Activated naive CD4-positive, alpha-beta T cell (primary cell): ENCODE measurements at places on chromosomes 11 and 22.

DNA sequence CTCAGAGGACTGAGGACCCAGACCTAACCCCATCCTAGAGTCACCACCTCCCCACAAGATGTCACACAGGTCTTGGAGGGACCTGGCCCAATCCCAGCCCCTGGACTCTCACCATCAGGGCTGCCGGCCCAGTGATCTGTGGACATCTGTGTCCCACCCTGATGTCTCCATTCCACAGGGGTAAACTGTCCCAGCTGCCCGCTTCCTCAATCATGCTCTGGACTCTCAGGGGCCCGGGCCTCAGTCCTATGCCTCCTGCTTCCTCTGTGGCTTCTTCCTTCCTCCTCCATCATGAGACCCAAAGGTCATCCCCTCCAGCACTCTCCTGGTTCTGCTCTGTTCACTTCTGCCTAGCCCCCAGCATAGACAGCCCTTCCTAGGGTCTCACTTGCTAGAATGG, 32.2 kb downstream of the ARAP1 start:
- DNase-seq, result no peak

GRCh38 chr22:42769574-42770447, 49.1 kb upstream of the A4GALT start:
- no peak for DNase-seq

- DNase-seq, result no peak
Observed at GRCh38 chr11:65502274-65502554, 3.4 kb downstream of the MALAT1 start.

GRCh38 chr11:36390963-36391471, 94.9 kb downstream of the PRR5L start:
- no peak for DNase-seq

DNA sequence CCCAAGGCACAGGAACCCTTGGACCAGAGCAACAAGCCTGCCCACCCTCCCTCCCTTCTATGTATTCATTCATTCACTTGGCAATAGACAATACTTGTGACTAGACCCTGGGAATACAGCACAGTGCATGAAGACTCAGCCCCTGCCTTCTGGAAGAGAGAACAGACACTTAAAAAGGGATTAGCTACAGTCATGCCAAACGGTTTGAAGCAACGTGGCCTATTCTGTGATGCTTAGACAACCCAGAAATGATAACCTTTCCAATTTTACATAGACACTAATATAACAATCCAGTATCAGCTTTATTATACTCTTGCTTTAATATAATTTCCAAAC, 52.6 kb downstream of the KREMEN1 start:
- DNase-seq, result no peak

- no peak for DNase-seq
Observed at GRCh38 chr11:16276251-16276650, 80.1 kb downstream of the SOX6 start.

- DNase-seq, result no peak
Observed at GRCh38 chr11:131582021-131582525, 211.7 kb downstream of the NTM start.

DNA sequence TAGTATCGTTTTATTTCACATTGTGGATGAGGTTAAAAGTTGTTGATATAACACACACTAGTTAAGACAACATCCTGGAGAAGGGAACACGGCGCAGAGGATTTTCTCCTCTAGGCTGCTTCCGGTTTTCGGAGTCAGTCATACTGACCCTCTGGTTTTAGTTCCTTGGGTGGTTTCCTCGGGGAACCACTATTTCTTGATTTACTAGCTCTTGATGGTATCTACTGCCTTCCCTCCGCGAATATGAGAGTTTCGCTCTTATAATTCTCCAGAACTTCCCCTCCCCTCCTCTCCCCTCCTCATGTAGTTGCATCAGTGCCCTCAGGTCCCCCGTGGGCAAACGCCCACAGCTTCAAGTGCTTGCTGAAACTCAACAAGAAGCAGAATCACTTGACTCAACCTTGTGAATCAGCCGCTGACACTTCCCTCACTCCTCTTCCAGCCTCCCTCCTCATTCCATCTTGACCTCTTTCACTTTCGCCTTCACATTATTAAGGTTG, 15.9 kb upstream of the APOBEC3A start:
- DNase-seq, result no peak

DNA sequence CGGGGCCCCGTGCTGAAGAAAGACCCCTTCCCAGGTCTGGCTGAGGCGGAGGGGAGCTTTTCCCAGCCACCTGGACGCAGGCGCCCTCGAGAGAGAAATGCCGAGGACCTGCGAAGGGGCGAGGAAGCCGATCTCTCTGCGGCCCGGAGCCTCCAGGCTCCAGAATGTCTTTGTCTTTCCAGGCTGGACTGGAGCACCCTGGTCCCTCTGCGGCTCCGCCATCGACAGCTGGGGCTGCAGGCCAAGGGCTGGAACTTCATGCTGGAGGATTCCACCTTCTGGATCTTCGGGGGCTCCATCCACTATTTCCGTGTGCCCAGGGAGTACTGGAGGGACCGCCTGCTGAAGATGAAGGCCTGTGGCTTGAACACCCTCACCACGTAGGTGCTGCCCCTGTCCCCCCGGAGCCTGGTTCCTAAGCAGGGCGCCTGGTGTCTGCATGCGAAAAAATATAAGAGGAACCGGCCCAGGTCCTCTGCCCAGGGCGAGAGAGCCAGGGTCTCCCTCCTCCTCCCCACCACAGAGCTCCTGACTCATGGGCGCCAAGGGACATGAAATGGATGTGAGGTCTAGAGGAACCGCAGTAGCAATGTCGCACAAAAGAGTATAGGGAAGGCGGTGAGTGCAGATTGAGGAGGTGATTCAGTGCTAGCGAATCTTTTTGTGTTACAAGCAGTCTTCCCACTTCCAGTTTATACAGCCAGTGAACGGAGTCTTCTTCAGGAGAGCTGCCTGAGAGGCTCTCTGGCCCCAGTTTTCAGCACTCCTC, 11.0 kb downstream of the GLB1L2 start:
- DNase-seq, result no peak

GRCh38 chr22:44202261-44202789, 21.6 kb downstream of the PARVG start:
- DNase-seq, result no peak

DNA sequence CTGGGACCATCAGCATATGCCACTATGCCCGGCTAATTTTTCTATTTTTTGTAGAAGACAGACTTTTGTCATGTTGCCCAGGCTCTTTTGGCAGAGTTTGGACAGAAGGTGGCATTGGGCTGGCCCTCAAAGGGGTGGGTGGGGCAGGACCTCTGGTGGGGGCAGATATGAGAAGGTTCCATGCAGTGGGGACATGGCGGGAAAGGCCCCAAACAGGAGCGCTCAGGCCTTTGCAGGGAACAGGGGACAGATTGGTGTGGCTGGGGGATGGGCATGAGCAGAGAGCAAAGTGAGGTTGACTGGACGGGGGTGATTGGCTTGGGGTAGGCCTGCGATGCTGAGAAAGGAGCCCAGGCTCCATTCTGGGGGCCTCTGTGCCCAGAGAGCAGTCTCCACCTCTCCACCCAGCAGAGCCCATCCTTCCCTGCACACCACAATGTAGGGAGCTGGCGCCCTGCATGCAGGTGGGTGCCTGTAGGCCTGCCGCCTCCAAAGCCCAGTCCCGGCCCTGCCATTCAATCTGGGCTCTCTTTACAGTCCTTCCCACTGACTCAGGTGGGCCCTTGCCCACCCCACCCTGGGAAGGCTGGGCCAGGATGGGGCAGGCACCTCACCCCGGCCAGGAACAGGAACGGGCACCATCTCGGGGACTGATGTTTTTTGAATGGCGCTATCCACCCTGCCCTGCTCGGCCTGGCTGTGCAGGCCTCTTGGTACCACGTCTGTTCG, 98.7 kb downstream of the MORC2 start:
- DNase-seq, result no peak

DNA sequence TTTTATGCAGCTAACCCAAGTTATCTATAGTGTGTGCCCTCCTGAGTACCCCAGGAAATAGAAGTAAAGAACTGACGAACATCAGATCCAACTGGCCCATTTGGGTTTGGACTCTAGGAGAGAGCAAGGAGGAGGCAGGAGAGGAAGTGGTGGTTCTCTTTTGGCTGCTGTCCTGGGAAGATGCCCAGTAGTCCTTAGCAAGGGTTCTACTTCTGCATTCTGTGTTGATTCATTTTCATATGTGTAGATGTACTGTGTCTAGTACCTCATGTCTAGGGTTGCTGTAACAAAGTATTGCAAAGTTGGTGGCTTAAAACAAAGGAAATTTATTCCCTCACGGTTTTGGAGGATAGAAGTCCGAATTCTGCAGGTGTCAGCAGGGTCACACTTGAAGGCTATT, 6.6 kb upstream of the MMP27 start:
- DNase-seq, result no peak

DNA sequence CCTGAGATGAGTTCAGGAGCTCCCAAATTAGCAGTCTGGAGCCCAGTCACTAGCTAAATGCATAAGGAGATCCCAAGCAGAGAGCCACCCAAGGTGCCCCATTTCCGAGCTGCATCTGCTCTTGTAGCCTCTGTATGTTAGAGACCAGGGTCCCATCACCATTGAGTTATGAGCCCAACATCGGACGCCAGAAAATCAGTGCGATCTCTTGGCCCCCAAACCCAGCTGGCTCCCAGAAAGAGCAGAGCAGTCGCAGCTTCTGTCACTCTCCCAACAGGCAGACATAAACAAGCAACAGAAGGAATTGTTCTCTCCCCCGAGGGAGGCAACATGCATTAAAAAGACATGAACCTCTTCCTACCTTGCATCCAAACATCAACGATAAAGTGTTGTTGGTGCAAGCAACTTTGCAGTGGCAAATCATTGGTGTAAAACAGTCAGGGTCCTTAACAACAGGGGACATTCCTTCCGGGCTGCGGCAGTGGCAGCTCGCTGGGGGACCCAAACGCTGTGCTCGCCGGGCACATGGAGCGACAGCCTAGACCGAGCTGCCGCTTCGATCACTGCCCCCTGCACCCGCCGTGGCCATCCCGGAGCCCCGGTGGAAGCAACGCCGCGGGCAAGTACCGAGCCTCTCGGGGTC, 907.1 kb downstream of the DLG2 start:
- DNase-seq, result no peak

- no peak for DNase-seq
Observed at GRCh38 chr11:57057561-57057960, 68.8 kb downstream of the OR5AK2 start.

GRCh38 chr22:19036523-19037273, 85.5 kb downstream of the DGCR2 start:
- no peak for DNase-seq

GRCh38 chr11:120215634-120216033, 4.8 kb downstream of the OAF start:
- DNase-seq, result no peak
